Activated CD4-positive, alpha-beta T cell treated with anti-CD3 and anti-CD28 coated beads, Interleukin-2, amount 10 ng/mL, durations not matched to agents 7 days and 5 days (primary cell): ENCODE measurements at places on chromosomes 12 and 14. TPM values are rescaled to one million over a fixed set of nuclear protein-coding genes. Genes with fewer than 3 reads are reported as not detected.

The RNASE3 gene
- total RNA-seq, result not detected

The RFX4 gene
- not detected for total RNA-seq

DNA sequence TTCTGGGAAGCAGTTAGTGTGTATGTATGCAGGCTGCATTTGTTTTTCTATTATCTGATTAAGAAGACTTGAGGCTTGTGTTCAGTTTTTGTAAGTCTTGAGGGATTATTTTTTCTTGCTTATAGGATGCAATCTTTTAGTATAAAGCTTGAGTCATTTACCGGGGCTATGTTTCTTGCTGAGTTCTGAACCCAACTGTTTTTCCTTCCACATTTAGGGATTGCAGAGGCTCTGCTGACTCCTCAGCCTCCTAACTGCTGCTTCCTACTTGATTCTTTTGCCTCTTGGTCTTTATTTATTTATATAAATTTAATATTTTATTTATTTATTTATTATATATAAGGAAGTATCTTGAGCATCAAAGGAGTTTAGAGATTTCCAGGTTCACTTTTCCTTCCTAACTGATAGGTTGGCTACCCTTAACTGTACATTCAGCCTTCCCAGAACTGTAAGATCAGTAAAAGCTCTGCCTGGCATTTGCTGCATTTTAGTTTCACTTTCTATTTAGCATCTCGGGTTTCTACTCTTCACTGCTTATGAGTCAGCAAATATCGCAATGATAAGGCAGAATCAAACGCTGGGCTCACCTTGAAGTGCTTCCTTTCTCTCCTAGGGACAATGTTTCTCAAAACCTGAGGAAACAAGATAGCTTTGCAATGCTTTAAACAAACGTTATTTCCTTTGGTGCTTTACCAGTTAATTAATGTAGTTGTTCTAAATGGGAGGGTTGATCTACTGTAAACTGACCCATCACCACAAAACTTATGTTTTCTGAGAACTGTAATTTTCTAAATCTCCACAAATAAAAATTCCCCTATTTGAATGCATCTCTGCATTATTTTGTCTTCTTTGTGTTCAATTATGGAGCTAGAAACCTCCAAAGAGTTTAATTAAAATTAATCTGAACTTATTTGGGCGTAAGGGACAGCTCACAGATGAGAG, 1183.7 kb upstream of the TMEM132C start:
- DNase-seq, result peak; percentile 51

GRCh38 chr12:67697967-67698366, 49.4 kb downstream of the DYRK2 start:
- DNase-seq, result no peak

The LRRIQ1 gene
- total RNA-seq, result not detected

The KIF26A gene
- total RNA-seq, result 0.50 TPM

- no peak for DNase-seq
These were observed 11.0 kb downstream of the DLST start for GRCh38 chr14:74892745-74893144.

DNA sequence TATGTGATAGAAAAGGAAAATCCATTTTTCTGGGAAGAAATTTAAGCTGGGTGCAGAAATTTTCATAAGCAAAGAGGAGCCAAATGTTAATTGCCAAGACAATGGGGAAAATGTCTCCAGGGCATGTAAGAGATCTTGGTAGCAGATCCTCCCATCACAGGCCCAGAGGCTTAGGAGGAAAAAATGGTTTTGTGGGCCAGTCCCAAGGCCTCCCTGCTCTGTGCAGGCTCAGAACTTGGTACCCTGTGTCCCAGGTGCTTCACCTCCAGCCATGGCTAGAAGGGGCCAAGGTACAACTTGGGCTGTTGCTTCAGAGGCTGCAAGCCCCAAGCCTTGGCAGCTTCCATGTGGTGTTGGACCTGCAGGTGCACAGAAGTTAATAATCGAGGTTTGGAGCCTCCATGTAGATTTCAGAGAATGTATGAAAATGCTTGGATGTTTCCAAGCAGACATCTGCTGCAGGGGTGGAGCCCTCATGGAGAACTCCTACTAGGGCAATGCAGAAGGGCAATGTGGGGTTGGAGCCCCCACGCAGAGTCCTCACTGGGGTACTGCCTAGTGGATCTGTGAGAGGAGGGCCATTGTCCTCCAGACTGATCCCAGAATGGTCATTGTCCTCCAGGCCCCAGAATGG, 77.7 kb upstream of the ATP2B1 start:
- no peak for DNase-seq
